K562 (cell line): ENCODE measurements at places on chromosomes 5 and 9. TPM values are rescaled to one million over a fixed set of nuclear protein-coding genes. Genes with fewer than 3 reads are reported as not detected.

SPINK1 gene
- 2.2 and 2.8 TPM in 2 replicates for total RNA-seq

DNA sequence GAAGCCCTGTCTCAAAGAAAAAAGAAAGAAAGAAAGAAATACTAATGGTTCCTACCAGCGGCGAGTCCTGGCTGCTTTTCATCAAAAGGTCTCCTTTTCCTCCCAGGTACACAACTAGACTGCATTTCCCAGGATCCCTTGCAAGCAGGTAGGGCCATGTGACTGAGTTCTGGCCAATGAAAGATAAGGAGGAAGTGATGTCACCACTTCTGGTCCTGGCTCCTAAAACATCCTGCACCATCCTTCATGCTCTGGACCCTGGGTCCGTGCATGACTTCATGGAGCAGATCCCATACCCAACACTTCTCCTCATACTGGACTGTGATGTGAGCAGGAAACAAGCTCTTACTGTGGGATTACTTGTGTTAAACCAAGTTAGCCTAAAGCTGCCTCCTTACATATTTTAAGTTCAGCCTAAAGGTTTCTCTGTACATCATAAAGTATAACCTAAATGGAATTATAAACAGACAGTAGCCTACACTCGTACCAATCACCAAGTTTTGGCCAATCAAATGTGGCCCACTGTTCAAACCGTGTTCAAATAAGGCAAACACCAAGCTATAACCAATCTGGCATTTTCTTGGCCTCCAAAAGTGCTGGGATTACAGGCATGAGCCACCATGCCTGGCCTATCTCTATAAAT is 30.2 kb upstream of the FUBP3 start:
- no peaks in the 10 kb centered on the region for H3K36me3 ChIP-seq
- H3K4me3 ChIP-seq, result no peak overlapping the region
- no peaks in the 10 kb centered on the region for H3K27me3 ChIP-seq
- no peak overlapping the region for H3K27ac ChIP-seq

DNA sequence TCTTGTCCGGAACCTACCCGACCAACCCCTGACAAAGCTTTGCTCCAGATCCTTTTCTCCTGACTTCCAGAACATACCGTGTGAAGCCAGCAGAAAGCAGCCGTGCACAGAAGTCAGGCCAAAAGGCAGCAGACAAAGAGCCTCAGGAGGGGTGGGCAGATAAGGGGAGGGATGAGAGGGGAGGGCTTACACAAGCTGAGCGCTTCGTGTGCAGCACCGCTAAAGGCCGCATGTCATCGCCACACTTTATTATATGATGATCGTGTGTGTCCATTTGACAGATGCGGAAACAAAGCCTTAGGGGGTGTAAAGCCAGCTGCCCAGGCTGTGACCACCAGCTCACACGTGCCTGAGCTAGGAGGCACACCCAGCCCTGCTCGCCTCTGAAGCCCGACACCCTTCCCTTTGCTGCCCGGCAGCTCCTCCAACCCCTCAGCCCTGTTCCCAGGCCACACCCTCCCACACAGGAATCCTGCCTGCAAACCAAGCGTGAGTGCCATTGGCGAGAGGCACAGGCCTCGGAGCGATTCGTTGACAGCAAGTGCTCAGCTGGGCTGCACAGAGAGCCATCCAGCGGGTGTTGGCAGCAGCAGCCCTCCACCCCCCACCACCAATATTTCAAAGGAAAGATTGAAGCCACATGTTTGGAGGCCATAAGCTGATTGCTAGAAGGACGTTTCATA is 170.5 kb upstream of the SMIM23 start:
- no peaks in the 10 kb centered on the region for H3K36me3 ChIP-seq
- no peak overlapping the region for H3K27ac ChIP-seq
- no peaks in the 10 kb centered on the region for H3K4me1 ChIP-seq
- no peak overlapping the region for H3K4me3 ChIP-seq
- peaks cover 55% of the 10 kb centered on the region for H3K27me3 ChIP-seq
- DNase-seq, result no peak

DNA sequence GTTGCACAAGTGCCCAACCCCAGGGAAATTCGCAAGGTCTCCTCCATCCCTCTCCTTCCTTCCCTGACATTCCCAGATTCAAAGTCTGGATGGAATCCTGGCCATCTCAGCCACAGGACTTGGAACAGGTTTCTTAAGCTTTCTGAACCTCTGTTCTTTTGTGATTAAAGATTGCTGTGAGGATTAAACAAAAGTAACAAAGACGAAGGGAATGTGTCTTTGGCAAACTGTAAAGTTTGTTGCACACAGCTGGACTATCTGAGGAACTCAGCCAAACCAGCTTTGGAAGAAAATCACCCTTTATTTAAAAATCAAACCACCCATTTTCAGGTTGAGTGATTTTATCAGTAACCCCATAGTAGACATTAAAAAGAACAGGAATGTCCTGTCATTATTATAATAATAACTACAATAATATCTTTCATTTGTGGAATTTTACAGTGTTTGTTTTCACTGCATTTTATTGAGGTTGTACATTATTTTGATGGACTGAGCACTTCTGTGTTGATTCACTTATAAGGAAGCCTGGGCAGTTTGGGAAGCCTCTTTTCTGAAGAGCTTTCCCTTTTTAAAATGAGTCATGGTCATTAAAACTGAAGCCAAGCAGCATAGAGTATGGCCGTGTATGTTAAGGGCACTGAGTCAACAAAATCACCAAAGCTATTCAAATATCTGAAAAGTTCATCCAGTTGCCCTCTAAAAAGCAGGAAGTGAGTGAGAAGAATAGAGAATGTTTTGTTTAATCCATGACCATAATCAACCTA is 310.2 kb downstream of the AGTPBP1 start:
- no peak overlapping the region for H3K4me3 ChIP-seq
- H3K4me1 ChIP-seq, result no peaks in the 10 kb centered on the region
- H3K36me3 ChIP-seq, result no peaks in the 10 kb centered on the region
- H3K27me3 ChIP-seq, result no peaks in the 10 kb centered on the region
- no peak for DNase-seq
- H3K27ac ChIP-seq, result no peak overlapping the region

DNA sequence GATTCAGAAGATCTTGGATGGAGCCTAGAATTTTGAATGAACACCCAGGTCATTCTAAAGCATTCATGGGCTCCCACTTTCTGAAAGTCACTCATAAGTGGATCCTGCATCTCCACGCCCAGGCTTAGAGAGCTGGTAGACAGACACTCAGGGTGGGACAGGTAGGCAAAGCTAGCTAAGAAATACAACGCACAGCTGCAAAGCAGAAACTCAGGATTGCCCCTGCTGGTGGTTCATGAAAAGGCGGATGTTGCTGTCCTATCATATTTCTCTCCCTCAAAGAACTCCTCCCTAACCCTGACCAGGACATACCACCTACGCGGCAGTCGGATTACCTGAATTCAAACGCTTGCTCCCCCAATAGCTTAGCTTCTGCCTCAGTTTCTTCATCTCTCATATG is 226.5 kb downstream of the GLIS3 start:
- no peak overlapping the region for H3K4me3 ChIP-seq
- no peaks in the 10 kb centered on the region for H3K36me3 ChIP-seq
- no peaks in the 10 kb centered on the region for H3K4me1 ChIP-seq
- H3K27me3 ChIP-seq, result no peaks in the 10 kb centered on the region

OMD gene
- not detected in 2 replicates for total RNA-seq

DNA sequence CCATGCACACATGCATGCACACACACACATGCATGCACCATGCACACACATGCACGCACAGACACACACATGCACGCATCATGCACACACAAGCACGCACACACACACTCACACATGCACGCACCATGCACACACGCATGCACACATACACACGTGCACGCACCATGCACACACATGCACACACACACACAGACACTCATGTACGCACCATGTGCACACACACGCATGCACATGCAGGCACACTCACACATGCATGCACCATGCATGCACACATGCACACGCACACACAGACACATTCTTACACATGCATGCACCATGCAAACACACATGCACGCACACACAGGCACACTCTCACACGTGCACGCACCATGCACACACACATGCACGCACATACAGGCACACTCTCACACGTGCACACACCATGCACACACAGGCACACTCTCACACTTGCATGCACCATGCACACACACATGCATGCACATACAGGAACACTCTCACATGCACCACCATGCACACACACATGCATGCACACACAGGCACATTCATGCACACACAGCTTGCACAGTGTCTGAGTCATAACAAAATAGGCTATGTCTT is 117.5 kb downstream of the TENT4A start:
- no peaks in the 10 kb centered on the region for H3K27me3 ChIP-seq
- no peaks in the 10 kb centered on the region for H3K36me3 ChIP-seq
- H3K4me3 ChIP-seq, result no peak overlapping the region
- no peaks in the 10 kb centered on the region for H3K4me1 ChIP-seq
- DNase-seq, result no peak

SH2D3C gene
- total RNA-seq, result 0.83 and 0.89 TPM in 2 replicates

- no peak for DNase-seq
- H3K4me1 ChIP-seq, result peaks cover 53% of the 10 kb centered on the region
- no peaks in the 10 kb centered on the region; the same call in 2 of the 3 replicates for H3K27me3 ChIP-seq
- H3K36me3 ChIP-seq, result peaks cover 5% of the 10 kb centered on the region; the same call in 2 of the 3 replicates
- no peak overlapping the region for H3K27ac ChIP-seq
- peak overlapping the region; percentile 90 for H3K4me3 ChIP-seq
These were observed 1.8 kb downstream of the SHB start for GRCh38 chr9:38066914-38067858.

GRCh38 chr5:60779466-60779865 is 64.6 kb downstream of the ELOVL7 start:
- DNase-seq, result no peak
- H3K4me3 ChIP-seq, result no peak overlapping the region

ZDHHC11 gene
- total RNA-seq, result 2.2 and 2.3 TPM in 2 replicates

- no peak overlapping the region for H3K4me3 ChIP-seq
- DNase-seq, result no peak
- H3K36me3 ChIP-seq, result peaks cover 10% of the 10 kb centered on the region
These were observed 105.2 kb upstream of the DHFR start for GRCh38 chr5:80759866-80760577.

IRX1 gene
- total RNA-seq, result not detected in 2 replicates

DNA sequence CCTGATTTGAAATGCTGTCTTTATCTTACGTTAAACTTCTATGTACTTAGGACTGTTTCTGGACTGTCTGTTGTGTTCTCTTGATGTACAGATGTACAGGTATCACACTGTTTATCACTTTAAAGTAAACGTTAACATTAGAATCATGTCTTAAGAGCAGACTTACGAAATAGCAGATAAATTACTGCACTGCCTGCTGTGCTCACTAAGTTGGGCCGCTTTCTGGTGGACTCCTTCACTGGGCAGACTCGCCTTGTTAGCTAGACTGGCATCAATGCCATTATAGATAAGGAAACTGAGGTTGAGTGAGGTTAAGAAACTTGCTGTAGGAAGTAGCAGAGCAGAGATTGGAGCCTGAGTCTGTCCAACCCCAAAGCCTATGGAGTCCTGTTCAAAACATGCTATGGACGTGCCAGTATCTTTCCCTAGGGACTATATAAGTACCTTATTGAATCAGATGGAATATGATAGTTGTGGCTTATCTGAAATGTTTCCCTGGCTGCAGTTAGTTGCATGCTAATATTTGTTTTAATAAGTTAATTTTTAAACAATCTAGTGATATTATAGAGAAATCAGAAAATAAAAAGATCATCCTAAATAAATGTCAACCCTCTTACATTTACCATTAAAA is 16.9 kb downstream of the ZNF618 start:
- peaks cover 4% of the 10 kb centered on the region; the same call in 2 of the 3 replicates for H3K36me3 ChIP-seq
- no peak overlapping the region for H3K27ac ChIP-seq
- H3K27me3 ChIP-seq, result no peaks in the 10 kb centered on the region
- DNase-seq, result no peak
- H3K4me3 ChIP-seq, result no peak overlapping the region

DNA sequence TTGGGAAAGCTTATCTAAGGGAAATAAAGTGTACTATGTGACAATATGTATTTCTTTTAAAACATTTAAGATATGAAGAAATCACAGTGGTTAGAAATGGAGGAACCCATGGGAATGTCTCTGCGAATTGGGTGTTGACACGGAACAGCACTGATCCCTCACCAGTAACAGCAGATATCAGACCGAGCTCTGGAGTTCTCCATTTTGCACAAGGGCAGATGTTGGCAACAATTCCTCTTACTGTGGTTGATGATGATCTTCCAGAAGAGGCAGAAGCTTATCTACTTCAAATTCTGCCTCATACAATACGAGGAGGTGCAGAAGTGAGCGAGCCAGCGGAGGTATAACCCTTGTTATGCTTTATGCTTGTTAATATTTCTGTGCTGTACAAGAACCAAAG is 69.9 kb downstream of the ADGRV1 start:
- peaks cover 29% of the 10 kb centered on the region for H3K4me1 ChIP-seq
- no peak overlapping the region for H3K4me3 ChIP-seq
- peak; percentile 18 for DNase-seq
- H3K27ac ChIP-seq, result peak overlapping the region; percentile 16; the same call in 1 of the 3 replicates
- H3K36me3 ChIP-seq, result peaks cover 11% of the 10 kb centered on the region; the same call in 2 of the 3 replicates

LIFR gene
- total RNA-seq, result 3.4 and 3.7 TPM in 2 replicates

ELL2 gene
- total RNA-seq, result 16.2 and 23.1 TPM in 2 replicates

- no peak overlapping the region for H3K27ac ChIP-seq
- peak; percentile 64 for DNase-seq
- H3K36me3 ChIP-seq, result no peaks in the 10 kb centered on the region
- no peaks in the 10 kb centered on the region for H3K4me1 ChIP-seq
- peaks cover 9% of the 10 kb centered on the region; the same call in 2 of the 3 replicates for H3K27me3 ChIP-seq
- no peak overlapping the region for H3K4me3 ChIP-seq
These were observed 67.5 kb upstream of the CKMT2 start for GRCh38 chr5:81165493-81166119.

- H3K4me1 ChIP-seq, result no peaks in the 10 kb centered on the region; the same call in 2 of the 3 replicates
- no peak overlapping the region for H3K27ac ChIP-seq
- H3K4me3 ChIP-seq, result no peak overlapping the region
- no peaks in the 10 kb centered on the region for H3K27me3 ChIP-seq
These were observed 13.9 kb upstream of the NAA35 start for GRCh38 chr9:85927076-85927475.

CYLC2 gene
- total RNA-seq, result not detected in 2 replicates

CCDC171 gene
- total RNA-seq, result 0.22 and 0.27 TPM in 2 replicates

GRCh38 chr9:79572608-79573411 is 1.0 kb downstream of the TLE4 start:
- H3K4me3 ChIP-seq, result peak overlapping the region; percentile 52
- peak overlapping the region; percentile 41; the same call in 1 of the 3 replicates for H3K27ac ChIP-seq
- H3K36me3 ChIP-seq, result no peaks in the 10 kb centered on the region
- no peaks in the 10 kb centered on the region for H3K27me3 ChIP-seq

OBP2B gene
- total RNA-seq, result not detected in 2 replicates

GRCh38 chr5:59759600-59760351 is 133.8 kb downstream of the PDE4D start:
- H3K4me1 ChIP-seq, result no peaks in the 10 kb centered on the region
- H3K27ac ChIP-seq, result no peak overlapping the region
- H3K4me3 ChIP-seq, result no peak overlapping the region

WDR31 gene
- 1.4 and 1.5 TPM in 2 replicates for total RNA-seq

- no peaks in the 10 kb centered on the region for H3K27me3 ChIP-seq
- peaks cover 3% of the 10 kb centered on the region; the same call in 1 of the 3 replicates for H3K36me3 ChIP-seq
- H3K4me1 ChIP-seq, result no peaks in the 10 kb centered on the region
- DNase-seq, result no peak
- H3K4me3 ChIP-seq, result no peak overlapping the region
- no peak overlapping the region for H3K27ac ChIP-seq
These were observed 67.2 kb downstream of the WDR41 start for GRCh38 chr5:77424921-77425320.

TDRD7 gene
- total RNA-seq, result 6.0 and 6.1 TPM in 2 replicates

- DNase-seq, result no peak
- H3K36me3 ChIP-seq, result peaks cover 95% of the 10 kb centered on the region
- H3K4me1 ChIP-seq, result no peaks in the 10 kb centered on the region
- no peak overlapping the region for H3K27ac ChIP-seq
- no peak overlapping the region for H3K4me3 ChIP-seq
These were observed 37.9 kb downstream of the ZFR start for GRCh38 chr5:32406650-32407049.

GRCh38 chr5:54329731-54330709 is 19.6 kb upstream of the ARL15 start:
- no peak overlapping the region for H3K4me3 ChIP-seq
- H3K4me1 ChIP-seq, result peaks cover 8% of the 10 kb centered on the region
- peaks cover 90% of the 10 kb centered on the region for H3K36me3 ChIP-seq

ADAMTS19 gene
- total RNA-seq, result not detected in 2 replicates
